ENCODE measurements at places on chromosomes 6 and 20. TPM values are rescaled to one million over a fixed set of nuclear protein-coding genes. Genes with fewer than 3 reads are reported as not detected.

DNA sequence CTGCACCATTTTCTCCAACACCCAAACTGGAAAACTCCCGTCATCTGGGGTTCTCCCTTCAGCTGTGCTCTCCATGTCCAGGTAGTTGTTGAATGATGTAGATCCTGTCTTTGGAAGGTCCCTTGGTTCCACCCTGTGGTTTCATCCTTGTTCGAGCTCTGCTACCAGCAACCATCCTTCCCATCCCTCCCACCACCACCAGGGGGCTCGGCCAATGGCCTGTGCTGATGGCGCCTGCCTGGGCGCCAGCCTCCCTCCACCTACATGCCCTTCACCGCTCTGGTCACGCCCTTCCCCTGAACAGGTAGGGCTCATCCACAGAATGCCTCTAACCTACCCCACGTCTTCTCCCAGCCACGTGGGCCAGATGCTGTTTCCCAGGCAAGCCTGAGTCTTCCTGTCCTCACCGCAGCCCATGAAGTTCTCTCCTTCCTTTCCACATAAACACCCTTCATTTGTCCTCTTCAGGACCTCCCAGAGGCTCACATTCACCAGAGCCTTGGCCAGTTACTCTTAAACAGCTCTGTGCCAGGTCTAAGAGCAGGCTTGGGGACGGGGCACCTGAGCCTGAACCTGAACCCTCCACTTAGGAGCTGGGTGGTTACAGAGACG lies 75.1 kb upstream of the DUSP22 start:
- no peak for DNase-seq

The WFDC10A gene
- not detected for total RNA-seq

DNA sequence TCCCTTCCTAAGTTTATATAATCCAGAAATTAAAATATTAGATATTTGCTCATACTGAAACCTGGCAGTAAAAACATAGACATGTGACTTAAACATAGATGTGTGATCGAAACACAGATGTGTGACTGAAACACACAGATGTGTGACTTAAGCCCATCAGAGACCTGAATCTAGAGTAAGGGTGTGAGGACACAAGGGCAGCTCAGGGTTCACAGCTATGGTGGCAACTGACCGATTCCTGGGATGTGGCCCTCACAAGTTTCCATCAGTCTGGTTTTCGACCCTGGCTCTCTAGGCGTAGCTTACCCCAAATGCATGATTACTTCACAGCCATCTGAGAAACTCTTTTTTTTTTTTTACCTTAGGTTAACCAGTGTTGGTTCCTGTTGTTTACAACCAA lies 137.0 kb downstream of the NRN1 start:
- no peak for DNase-seq

- DNase-seq, result no peak
These were observed 178.4 kb downstream of the COL9A1 start for GRCh38 chr6:70124443-70124842.

The ADGRF5 gene
- 7.3 TPM for total RNA-seq

The GRM1 gene
- not detected for total RNA-seq

The EPPIN gene
- not detected for total RNA-seq

- no peak for DNase-seq
These were observed 156.0 kb downstream of the CCDC170 start for GRCh38 chr6:151649835-151650234.

The ABCC10 gene
- total RNA-seq, result 11.5 TPM

- DNase-seq, result peak; percentile 90
These were observed at the start of gene PDE7B for GRCh38 chr6:135851442-135852271. Gene PDE7B (plus strand): TSS chr6:135851701.

The HSPA12B gene
- 2.2 TPM for total RNA-seq

- DNase-seq, result no peak
These were observed 85.4 kb downstream of the HFE start for GRCh38 chr6:26172608-26172968.

DNA sequence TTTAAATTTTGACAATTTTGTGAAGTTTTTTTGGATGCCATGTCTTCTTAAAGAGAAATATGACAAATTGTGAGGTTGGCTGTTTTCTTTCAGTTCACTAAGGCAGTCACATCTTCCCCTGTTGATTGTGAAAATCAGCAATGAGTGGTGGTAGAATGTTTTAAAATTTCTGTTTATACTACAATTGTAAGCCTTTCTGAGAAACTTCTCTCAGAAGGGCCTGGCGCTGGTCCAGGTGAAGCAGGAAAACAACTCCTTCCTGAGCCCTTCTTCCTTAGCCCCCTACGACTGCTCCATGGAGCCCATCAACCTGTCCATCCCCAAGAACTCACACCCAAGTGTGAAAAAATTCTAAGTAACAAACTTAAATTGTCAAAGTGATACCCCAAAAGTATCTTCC lies 80.6 kb downstream of the SSR1 start:
- DNase-seq, result no peak

GRCh38 chr6:25925876-25926275 lies 4.6 kb downstream of the SLC17A2 start:
- no peak for DNase-seq

The TFAP2D gene
- total RNA-seq, result not detected

The EFCAB8 gene
- 0.83 TPM for total RNA-seq

The DSTN gene
- 2,237 TPM for total RNA-seq

The EPB41L1 gene
- 61.8 TPM for total RNA-seq

The VSX1 gene
- total RNA-seq, result not detected

- DNase-seq, result no peak
These were observed 46.9 kb downstream of the MMUT start for GRCh38 chr6:49416195-49416594.

- DNase-seq, result no peak
These were observed 1.4 kb downstream of the MLN start for GRCh38 chr6:33802186-33802958.

The ME1 gene
- 18.5 TPM for total RNA-seq

GRCh38 chr6:147037881-147038280 lies 166.3 kb upstream of the STXBP5 start:
- DNase-seq, result no peak

GRCh38 chr6:21455071-21455470 lies 138.5 kb upstream of the SOX4 start:
- DNase-seq, result no peak

The MBOAT1 gene
- total RNA-seq, result 6.9 TPM

The PNPLA1 gene
- total RNA-seq, result not detected

The JPH2 gene
- total RNA-seq, result 116 TPM

- DNase-seq, result no peak
These were observed 49.7 kb upstream of the PHACTR1 start for GRCh38 chr6:12666886-12667285.

GRCh38 chr6:137873273-137873762 lies 6.3 kb downstream of the TNFAIP3 start:
- peak; percentile 93 for DNase-seq

The MAP1LC3A gene
- total RNA-seq, result 51.0 TPM

- no peak for DNase-seq
These were observed 14.1 kb upstream of the BEND3 start for GRCh38 chr6:107129370-107129925.

The ATP9A gene
- total RNA-seq, result 34.8 TPM

GRCh38 chr20:57374931-57375651 lies 16.1 kb upstream of the RBM38 start:
- peak; percentile 70 for DNase-seq

- no peak for DNase-seq
These were observed 449.9 kb upstream of the SOX4 start for GRCh38 chr6:21143645-21144044.

The PFDN4 gene
- 183 TPM for total RNA-seq

DNA sequence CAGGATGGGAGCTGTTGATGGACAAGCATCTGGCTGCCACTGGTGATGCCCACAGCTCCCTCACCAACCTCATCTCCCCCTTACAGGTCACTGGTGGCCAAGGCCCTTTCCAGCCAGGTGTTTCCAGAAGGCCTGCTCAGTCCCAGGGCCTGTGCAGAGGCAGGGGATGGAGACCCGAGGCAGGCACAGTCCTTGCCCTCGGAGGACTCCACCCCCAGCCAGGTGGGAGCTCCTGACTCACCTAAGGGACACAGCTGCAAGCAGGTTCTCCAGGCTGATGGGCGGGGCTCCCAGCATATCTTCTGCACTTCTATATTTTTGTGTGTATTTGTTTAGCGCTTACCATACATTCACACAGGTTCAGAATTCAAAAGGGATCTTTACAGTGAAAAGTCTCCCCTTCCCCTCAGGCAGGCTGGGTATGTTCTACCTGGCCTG lies 17.4 kb downstream of the PRPH2 start:
- DNase-seq, result no peak

The MCHR2 gene
- 0.36 TPM for total RNA-seq

DNA sequence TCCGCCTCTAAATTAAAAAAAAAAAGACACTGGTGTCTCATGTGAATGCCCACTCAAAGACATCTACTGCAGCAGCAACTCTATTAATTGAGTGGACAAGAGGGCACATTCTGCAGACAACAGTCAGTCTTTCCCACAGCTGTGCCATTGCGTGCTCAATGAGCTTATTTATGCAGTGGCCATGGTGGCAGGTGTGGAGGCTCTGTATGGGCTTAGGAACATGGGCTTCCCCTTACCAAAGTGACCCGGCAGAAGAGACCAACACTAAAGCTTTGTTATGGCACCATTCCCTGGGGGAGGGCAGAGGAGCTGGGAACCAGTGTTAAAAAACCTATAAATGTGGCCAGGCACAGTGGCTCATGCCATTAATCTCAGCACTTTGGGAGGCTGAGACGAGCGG lies 4.2 kb upstream of the VAPB start:
- DNase-seq, result no peak

DNA sequence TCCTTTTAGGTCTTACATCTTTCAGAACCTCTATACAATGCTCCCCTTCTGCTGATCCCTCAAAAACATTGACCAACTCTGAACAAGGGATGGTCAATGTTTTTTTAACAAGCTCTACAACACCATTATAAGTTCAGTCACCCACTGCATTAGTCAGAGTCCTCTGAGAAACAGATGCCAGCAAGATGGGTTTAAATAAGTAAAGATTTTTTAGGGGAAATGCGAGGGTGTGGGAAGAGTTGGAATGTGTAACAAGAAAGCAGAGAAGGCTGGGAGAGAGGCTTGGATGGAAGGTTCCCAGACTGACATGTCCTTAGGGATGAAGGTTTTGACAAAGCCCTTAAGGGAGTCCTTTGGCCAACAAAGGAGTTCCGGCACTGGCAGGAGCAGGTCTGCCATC lies 478.3 kb downstream of the FRK start:
- no peak for DNase-seq

GRCh38 chr6:140018588-140018987 lies 644.1 kb upstream of the CITED2 start:
- DNase-seq, result no peak

DNA sequence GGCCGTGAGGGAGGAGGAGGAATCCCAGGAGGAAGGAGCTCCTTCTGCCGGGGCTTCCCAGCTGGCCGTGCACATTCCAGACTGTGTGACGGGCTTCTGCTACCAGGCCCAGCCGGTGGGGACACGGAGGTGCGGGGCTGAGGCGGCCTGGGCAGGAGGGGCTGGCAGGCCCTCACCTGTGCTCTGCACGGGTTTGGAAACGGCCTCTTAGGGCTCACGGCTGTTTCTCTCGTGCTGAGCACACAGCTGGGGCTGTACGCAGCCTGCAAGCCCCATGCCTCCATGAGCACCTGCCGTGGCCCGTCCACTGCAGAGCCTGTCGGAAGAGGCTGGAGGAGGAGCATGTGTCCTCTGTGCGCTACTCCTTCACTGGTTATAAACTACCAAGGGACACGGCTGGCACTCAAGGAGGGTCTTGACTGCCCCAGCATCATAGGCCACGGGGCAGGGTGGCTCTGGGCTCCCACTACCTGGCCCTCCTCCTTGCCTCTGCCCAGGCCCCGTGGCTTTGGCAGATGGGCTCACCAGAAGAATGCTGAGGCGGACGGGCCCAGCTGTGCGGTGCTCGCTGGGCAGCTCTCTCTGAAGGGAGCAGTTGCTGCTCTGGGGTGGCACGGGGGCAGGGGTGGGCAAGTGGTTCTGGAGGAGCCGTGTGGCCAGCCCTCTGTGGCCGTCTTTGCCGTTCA lies 15.8 kb downstream of the NPEPL1 start:
- peak; percentile 60 for DNase-seq

GRCh38 chr20:7935027-7935551 lies 5.2 kb downstream of the HAO1 start:
- DNase-seq, result no peak

DNA sequence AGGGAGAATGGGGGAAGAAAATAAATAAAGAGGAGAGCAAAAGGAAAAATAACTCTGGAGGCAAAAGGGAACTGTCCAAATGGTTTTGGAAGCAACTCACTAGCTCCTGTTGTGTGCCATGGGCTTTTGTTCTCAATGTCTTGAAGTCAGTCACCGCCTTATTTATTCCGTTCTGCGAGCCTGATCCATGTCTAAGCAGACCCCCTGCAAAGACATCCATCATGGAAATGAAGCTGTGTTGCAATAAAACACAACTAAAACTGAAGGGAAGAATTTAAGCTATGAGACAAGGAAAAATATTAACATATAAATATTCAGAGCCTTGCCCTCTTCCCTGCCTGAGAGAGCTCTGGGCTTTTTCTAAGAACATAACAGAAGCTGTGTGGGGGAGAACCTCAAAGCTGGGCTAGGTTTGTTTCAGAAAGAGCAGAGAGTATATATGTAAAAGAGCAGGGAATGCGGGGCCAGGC lies 373.2 kb upstream of the CNR1 start:
- no peak for DNase-seq

The GGTLC1 gene
- not detected for total RNA-seq

- DNase-seq, result no peak
These were observed 54.6 kb downstream of the FOXC1 start for GRCh38 chr6:1664329-1664728.

DNA sequence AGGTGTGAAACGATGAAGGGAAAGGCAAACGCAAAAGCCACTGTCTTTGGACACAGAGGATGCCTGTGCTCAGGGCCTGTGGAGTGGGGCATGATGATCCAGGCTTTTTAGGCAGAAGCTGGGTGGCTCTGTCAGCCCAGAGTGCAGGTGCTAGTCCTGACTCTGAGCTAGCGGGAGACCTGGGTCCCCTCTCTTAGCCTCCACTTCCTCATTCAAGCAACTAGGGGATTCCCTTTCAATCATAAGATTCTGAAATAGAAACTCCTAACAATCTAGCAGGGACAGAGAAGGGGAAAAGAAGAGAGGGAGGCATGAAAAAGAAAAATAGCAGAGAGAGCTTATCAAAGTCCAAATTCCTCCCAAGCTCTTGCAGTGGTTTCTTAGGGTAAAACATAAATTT lies 7.6 kb upstream of the HIVEP2 start:
- no peak for DNase-seq

- no peak for DNase-seq
These were observed 77.0 kb upstream of the NHSL1 start for GRCh38 chr6:138576313-138576712.

The AVP gene
- not detected for total RNA-seq

DNA sequence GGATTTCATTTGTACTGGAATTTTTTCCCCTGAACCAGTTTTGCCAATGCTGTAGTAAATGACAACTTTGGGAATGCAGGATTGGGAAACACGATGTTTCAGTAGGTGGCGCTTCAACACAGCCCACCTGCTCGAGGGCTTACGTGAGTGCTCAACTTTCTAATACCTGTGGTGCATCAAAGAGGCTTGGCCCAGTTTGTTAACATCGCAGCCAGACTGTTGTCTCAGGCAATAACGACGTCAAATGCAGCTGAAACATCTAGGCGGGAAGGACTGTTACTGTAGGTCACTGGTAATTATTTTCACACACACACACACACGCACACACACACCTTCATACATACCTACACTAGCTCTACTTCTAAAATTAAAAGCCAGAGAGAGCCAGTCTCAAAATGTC lies 815.5 kb upstream of the SLC35B3 start:
- DNase-seq, result no peak

The TFAP2A gene
- total RNA-seq, result 0.16 TPM

GRCh38 chr6:43760210-43761168 lies 9.5 kb upstream of the VEGFA start:
- peak; percentile 36 for DNase-seq

The IMPG1 gene
- not detected for total RNA-seq

The CST3 gene
- total RNA-seq, result 1,132 TPM

GRCh38 chr6:100289285-100289684 lies 175.4 kb downstream of the SIM1 start:
- no peak for DNase-seq
